ENCODE measurements at places on chromosomes 1 and 21.

DNA sequence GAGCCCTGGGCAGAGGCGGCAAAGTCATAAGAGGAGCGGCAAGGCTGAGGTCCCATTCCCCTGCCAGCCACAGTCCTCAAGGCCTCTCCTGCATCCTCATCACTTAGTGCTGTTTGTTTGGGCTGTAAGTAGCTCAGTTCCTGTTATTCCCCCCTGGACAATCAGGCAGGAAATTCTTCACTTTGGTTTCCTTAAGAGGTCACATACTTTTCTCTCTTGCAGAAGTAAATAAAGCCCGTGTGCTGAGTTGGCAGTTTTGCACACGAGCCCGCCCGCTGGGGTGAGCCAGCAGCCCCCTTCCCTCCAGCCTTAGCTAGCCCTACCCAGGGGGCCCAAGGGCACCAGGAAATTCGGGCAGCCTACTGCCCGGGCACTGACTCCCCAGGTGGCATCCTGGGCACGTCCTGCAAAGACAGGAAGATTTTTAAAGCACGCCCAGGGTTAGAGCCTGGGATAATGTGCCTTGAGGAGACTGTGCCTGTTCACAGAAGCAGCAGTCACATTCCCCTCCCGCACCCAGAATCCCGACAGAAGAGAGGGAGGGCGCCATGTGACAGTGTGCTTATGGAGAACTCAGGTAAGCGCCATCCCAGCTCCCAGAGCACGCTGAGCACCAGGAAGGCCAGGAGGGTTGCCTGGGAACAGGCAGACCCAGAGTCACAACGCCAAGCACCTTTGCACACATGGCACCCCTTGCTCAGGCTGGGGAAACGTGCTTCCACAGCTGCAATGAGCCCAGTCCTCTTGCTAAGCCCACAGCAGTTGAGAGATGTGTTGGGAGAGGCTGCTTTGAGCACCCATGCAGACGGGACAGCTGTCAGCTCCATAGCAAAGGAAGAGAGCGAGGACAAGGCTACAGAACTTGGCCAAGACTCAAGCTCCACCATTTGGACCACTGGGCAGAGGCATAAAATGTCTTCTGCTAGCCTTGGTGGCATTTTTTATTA lies 144.5 kb upstream of the TMEM51 start:
- no peak for DNase-seq

- no peak for DNase-seq
These were observed 22.3 kb downstream of the ZBTB8B start for GRCh38 chr1:32487182-32487581.

GRCh38 chr1:39890880-39891279 lies 7.6 kb upstream of the TRIT1 start:
- no peak for DNase-seq

DNA sequence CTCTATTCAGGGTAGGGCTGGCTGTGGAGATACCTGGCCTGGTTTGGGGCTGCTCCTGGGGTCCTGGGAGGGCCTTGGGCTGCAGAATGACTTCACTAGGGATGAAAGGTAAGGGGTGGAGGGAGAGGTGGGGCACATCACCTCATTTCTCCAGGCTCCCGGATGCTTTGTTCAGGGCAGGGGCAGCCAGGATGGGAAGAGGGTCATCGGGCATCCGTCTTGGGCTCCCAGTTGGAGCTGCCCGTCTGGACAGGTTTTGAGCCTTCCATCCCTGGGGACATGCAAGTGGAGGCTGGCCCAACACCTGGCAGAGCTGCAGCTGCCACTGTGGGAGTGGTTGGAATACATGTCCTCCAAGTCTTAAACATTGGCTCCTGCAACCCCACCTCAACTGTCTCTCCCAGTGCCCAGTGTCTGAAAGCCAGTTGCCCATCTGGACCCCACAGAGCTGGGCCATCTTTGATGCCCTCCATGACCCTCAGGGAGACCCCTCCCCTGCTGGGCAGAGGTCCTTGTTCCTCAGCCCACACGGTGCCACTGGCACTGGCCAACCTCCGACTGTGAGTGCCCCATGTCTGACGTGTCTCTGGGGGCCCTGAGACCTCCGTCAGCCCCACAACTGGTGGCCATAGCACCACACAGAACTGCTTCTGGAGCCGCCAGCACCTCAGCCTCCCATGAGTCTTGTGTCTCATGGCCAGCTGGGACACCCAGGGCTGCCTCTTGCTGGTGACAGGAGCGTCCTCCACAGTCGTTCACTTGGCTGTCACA lies 52.8 kb downstream of the TRIM11 start:
- DNase-seq, result no peak

DNA sequence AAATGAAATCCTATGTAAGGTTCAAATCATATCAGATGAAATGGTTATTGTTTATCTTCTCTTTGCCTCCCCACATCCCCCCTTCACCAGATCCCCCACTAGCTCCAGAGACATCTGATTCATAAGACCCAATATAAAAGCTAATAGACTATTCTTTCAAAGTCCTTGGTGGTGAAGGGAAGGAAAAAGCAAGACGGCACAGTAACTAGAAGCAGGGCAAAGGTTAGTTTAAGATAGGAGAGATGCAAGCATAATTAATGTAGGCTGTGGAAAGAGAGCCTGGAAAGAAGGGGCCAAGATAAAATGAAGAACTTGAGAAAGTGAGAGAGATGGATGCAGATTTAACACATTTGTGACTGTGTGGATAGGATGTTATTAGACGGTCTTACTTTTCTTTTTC lies 33.8 kb downstream of the BTG3 start:
- no peak for DNase-seq

DNA sequence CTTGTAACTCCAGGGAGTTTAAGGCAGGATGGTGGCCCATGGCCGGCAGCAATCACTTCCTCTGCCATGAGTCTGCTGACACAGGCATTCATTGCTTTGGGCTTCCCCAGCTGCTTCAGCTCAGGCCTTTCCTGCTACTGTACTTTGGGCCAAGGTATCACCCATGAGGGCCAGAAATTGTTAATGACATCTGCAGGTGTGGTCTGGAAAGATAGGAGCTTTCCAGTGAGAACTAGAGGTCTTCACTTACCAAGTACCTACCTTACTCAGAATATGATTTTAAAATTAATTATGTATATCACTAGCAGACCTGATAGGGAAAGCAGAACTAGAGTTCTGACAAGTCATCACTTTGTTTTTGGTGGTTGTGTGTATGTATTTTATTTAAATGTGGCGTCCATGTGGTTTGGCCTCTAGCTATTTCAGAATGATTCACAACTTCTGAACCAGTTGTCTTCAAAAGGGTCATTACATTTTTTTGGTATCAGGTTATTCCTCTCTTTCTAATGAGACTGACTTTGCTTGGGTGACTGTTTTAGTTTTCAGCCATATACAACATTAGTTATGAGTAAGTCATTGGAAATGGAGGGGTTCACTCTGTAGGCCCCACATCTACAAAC lies 2.7 kb downstream of the RGL1 start:
- no peak for DNase-seq

GRCh38 chr1:204846546-204846945 lies 24.1 kb upstream of the NFASC start:
- no peak for DNase-seq

- no peak for DNase-seq
These were observed 1.3 kb upstream of the TNNT2 start for GRCh38 chr1:201378804-201379203.

DNA sequence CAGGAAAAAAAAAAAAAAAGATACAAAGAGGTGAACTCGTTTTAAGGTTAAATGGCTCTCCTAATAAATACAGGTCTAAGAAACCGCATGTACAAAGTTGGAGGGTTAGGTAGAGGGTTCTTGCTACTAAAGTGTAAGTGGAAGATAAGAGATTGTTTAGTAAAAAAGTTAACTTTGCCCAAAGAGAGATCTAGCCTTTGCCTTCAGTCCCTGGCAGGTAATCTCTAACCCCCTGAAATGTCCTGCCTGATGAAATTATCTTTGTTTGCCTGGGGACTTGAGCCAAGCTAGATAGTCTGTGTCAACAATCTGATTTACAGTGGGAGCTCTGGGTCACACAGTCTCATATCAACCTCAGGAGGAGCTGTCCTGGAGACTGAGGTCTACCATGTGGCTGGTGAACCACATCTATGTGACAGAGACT lies 57.6 kb downstream of the TRIM33 start:
- no peak for DNase-seq

DNA sequence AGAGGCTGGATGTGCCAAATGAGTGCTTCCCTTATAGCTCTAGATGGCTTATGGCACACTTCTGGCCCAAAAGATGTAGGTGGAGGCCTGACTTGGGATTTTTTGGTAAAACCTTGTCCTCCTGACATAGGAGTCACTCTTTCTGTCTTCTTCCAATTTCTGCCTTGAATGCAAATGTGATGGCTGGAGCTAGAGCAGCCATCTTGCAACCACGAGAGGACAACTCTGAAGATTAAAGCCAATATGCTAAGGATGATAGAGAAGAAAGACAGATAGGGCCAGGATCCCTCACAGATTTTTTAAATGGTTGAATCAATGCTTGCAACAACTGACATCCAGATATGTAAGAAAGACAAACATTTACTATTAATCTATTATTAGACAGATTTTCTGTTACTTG lies 8.5 kb upstream of the GPR137B start:
- DNase-seq, result no peak

GRCh38 chr1:231134624-231135023 lies 27.2 kb upstream of the TRIM67 start:
- DNase-seq, result no peak

DNA sequence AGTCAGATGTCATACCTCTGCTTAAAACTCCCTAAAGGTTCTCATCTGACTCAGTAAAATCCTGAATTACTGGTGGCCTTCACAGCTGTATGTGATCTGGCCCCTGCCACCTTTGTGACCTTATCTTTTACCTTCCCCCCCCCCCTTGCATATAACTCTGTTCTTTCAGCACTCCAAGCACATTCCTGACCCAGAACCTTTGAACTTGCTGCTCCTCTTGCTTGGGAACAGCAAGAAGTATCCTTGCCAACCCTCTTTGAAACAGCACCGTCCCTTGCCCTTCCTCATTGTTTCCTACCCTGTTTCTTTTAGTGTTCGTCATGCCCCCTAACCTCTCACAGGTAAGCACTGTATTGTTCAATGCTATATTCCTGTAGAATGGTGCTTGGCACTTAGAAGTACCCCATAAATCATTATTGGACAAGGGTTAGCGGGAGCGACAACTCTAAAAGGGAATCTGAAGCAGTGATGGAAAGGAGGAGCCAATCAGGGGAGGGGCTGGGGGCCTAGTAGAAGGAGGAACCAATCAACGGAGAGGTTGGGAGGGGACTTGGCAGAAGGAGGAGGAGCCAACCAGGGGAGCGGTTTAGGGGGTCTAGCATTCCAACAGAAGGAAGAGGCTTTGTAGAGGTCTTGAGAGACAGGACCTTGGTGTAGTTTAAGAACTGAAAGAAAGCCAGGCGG lies 13.9 kb downstream of the CACHD1 start:
- no peak for DNase-seq

GRCh38 chr1:200015811-200016210 lies 11.7 kb upstream of the NR5A2 start:
- DNase-seq, result no peak

GRCh38 chr1:12344596-12345349 lies 114.9 kb downstream of the VPS13D start:
- peak; percentile 83 for DNase-seq

DNA sequence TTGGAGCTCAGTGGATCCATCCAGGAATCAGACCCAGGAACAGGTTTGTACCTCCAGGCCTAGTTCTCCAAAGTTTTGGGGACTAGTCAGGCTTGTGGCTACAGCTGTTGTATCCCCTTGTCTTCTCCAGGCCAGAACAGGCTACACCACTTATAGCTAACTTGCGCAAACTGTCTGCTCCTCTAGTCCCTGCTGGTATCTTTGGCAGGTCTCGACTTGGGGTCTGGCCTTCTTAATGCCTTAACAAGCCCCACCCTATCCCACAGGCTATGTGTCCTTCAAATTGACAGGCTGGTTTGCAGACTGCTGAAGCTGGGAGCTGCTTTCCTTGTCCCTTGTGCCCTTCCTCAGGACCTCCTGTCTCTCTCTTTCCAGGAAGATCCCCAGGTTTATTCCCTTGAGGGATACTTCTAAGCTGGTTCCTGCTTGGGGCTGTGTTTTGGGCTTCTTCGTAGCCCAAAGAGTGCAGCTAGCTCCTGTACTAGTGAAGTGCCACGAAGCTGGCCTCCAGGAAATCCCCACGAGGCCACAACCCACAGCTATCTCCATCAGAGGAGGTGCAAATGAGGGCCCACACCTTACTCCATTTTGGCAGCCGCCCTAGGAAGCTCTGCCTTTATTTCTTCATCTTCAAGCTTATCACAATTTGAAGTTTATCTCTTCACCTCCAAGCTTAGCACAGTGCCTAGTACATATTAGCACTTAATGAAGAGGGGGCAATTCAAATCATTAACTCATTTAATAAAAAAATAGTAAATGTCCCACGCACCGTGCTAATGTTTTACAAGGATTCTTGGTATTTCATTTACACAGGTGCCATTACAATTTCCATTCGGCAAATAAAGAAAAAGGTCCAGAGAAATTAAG lies 683 bp upstream of the DMAP1 start:
- DNase-seq, result no peak

- no peak for DNase-seq
These were observed 55.8 kb downstream of the HUNK start for GRCh38 chr21:31928656-31929055.

DNA sequence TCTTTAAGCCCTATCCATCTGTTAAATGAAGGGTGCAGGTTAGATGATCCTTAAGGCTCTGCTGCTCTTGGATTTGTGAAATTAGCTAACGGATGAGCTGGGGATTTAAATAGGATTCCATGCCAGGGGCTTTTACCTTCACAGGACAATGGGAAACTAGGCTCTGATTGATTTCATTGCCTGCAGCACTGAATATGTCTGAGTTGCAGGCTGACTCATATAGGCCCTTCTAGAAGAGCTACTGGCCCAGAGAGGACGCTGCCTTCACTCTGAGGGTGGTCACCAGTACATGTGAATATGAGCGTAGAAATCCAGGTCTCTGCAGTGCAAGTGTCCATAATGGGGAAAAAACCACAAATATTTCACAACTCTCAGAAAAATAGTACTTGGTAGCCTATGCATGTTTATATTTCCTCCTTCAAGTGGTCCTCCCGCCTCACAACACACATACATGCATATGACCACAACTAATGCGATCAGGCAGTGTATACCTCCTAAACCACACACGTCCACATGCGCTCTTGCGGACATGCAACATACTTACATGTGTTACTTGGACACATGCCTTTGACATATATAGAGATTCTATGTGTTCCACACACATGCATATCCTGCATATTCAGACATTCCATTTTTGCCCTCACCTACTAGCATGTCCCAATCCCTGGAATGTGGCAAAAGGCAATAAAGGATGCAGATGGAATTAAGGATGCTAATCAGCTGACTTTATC lies 233.8 kb upstream of the JUN start:
- no peak for DNase-seq

- DNase-seq, result no peak
These were observed 46.1 kb downstream of the NME7 start for GRCh38 chr1:169321539-169321938.
